ENCODE measurements at places on chromosomes 2 and 18. TPM values are rescaled to one million over a fixed set of nuclear protein-coding genes. Genes with fewer than 3 reads are reported as not detected.

GRCh38 chr2:241777170-241777685 lies 606 bp downstream of the GAL3ST2 start:
- no peaks in the 10 kb centered on the region for H3K27me3 ChIP-seq
- peaks cover 5% of the 10 kb centered on the region for H3K4me1 ChIP-seq
- H3K4me3 ChIP-seq, result no peak overlapping the region
- DNase-seq, result no peak
- no peaks in the 10 kb centered on the region for H3K36me3 ChIP-seq
- H3K27ac ChIP-seq, result no peak overlapping the region

DNA sequence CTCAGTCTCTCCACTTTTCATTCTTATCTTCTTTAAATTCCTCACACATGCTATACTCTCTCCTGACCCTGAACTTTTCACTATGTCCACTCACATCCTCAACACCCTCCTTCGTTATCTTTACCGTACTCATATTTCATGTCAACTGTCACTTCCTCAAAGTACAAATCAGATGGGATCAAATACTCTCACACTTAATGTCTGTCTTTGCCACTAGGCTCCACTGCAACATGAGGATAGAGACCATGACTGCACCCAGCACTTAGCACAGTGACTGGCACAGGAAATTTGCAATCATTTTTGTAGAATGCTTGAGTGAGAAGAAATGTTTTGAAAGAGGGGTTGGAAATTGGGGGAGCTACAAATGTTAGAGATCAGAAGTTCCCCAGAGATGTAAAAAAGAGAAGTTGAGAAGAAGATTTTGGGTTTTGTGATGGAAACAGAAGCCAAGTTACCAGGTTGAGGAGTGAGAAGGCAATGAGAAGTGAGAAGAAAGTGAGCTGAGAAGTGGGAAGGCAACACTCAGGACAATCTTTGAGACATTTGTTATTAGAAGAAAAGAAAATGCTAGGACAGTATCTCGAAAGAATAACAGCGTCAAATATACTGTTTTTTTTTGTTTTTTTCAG lies 87.0 kb downstream of the CCDC141 start:
- DNase-seq, result no peak
- no peak overlapping the region for H3K4me3 ChIP-seq
- H3K27ac ChIP-seq, result no peak overlapping the region
- no peaks in the 10 kb centered on the region for H3K27me3 ChIP-seq
- H3K4me1 ChIP-seq, result no peaks in the 10 kb centered on the region

REG3A gene
- not detected for polyA plus RNA-seq

DNA sequence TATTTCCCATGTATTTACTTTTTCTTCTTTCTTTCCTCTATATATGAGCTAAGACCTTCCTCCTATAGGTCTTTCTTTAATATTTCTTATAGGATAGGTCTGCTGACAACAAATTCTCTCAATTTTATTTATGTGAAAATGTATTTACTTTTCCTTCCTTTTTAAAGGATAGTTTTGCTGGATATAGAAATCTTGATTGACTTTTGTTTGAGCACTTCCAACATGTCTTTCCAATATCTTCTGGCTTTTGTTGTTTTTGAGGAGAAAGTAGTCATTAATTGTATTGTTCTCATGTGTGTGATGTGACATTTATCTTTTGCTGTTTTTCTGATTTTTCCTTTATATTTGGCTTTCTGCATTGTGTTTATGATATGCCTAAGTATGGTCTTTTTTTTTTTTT lies 28.9 kb upstream of the FBLN7 start:
- no peaks in the 10 kb centered on the region for H3K4me1 ChIP-seq
- H3K27me3 ChIP-seq, result no peaks in the 10 kb centered on the region
- DNase-seq, result no peak
- peaks cover 21% of the 10 kb centered on the region for H3K36me3 ChIP-seq
- no peak overlapping the region for H3K4me3 ChIP-seq

TSPYL6 gene
- polyA plus RNA-seq, result not detected

GRCh38 chr2:62216113-62216512 lies 20.2 kb downstream of the B3GNT2 start:
- H3K4me3 ChIP-seq, result no peak overlapping the region
- DNase-seq, result no peak
- no peaks in the 10 kb centered on the region for H3K36me3 ChIP-seq

DNA sequence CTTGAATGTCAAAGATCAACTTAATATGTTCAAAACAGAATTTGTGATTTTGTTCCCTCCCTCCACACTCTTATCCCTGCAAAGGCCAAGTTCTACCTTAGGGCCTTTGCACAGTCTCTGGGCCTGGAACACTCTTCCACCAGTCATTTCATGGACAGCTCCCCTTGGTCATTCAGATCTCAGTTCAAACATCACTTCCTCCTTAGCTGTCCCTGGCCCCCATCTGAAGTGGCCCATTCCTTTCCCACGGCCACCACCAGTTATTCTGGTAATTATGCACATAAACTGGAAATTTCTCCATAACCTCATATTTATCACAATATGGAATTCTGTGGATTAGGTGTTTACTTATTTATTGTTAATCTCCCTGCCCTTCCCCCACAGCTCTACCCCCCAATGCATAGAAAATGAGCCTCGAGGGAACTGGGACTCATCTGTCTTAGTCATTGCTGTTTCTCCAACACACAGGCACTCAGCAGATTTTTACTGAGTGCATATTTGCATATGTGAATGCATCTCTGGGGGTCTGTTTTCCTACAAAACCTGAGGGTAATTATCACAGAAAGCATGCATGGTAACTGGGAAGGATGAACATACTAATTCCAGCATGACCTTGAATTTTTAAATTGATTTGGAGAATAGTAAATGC lies 35.5 kb upstream of the SPTBN1 start:
- no peak overlapping the region for H3K4me3 ChIP-seq
- H3K4me1 ChIP-seq, result no peaks in the 10 kb centered on the region
- no peak overlapping the region for H3K27ac ChIP-seq
- no peaks in the 10 kb centered on the region for H3K36me3 ChIP-seq
- H3K27me3 ChIP-seq, result no peaks in the 10 kb centered on the region

DNA sequence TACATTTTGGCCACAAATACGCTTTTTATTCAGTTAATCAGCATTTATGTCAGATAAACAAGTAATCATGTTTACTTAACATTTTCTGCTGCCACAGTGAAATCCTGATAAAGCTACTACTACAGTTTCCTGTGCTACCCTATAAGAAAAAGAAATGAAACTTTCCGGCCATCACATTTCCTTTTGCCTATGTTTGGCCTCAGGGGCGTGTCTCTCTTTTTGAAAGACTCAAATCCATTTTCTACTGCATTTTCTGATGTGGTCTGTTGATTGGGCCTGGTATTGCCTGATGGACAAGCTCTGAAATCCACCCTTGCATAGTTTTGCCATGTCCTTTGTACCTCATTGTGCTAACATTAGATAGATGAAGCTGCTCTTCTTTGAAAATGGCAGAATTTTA lies 152.6 kb downstream of the AGPS start:
- no peaks in the 10 kb centered on the region for H3K27me3 ChIP-seq
- H3K4me1 ChIP-seq, result no peaks in the 10 kb centered on the region
- no peak for DNase-seq
- no peak overlapping the region for H3K4me3 ChIP-seq
- no peak overlapping the region for H3K27ac ChIP-seq

DNA sequence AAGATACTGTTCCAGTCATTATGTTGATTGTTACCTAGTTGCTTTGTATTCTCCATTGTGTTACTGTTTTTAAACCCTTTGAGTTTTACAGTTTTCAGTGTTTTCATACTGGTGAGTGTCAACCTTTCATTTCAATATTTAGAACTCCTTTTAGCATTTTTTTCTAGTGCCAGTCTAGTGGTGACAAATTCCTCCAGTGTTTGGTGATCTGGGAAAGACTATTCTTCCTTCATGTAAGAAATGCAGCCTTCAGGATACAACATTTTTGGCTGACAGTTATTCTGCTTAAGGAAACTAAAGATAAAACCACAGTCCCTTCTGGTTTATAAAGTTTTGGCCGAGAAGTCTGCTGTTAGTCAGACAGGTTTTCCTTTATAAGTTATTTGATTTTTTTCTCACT lies 143.8 kb downstream of the ETAA1 start:
- no peaks in the 10 kb centered on the region for H3K4me1 ChIP-seq
- no peaks in the 10 kb centered on the region for H3K27me3 ChIP-seq
- no peak overlapping the region for H3K27ac ChIP-seq
- no peaks in the 10 kb centered on the region for H3K36me3 ChIP-seq
- no peak overlapping the region for H3K4me3 ChIP-seq
- no peak for DNase-seq

- H3K27ac ChIP-seq, result no peak overlapping the region
- no peak overlapping the region for H3K4me3 ChIP-seq
- H3K4me1 ChIP-seq, result peaks cover 5% of the 10 kb centered on the region
- H3K36me3 ChIP-seq, result peaks cover 9% of the 10 kb centered on the region
These were observed 30.9 kb downstream of the NOL10 start for GRCh38 chr2:10658914-10659257.

- no peak for DNase-seq
- no peak overlapping the region for H3K27ac ChIP-seq
- H3K36me3 ChIP-seq, result no peaks in the 10 kb centered on the region
These were observed 7.3 kb upstream of the SLC39A10 start for GRCh38 chr2:195649629-195650190.

PKDCC gene
- polyA plus RNA-seq, result not detected

GRCh38 chr18:62988471-62988870 lies 273.1 kb downstream of the PHLPP1 start:
- no peak overlapping the region for H3K27ac ChIP-seq
- no peaks in the 10 kb centered on the region for H3K36me3 ChIP-seq
- no peaks in the 10 kb centered on the region for H3K4me1 ChIP-seq
- no peaks in the 10 kb centered on the region for H3K27me3 ChIP-seq

DNA sequence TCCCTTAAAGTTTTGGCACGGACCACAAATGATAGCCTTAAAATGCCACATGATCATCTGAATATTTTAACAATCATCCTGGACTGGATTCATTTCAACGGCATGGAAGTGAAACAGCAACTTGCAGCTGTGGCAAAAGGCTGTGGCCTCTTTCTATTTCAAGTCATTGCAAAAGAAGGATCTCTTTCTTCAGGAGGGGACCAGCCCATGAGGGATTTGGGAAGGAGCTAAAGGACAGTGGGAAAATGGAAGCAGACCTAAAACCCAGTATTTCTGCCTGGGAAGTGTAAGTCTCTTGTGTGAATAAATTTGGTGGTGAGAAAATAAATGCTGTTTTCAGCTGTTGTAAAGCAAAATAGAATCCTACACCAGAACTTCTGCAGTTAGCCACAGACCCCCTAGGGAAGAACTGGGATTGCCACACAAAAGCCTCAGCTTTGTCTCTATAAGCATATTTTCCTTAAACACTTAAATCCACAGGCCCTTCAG lies 107.3 kb upstream of the ZFP36L2 start:
- H3K27ac ChIP-seq, result no peak overlapping the region
- H3K36me3 ChIP-seq, result peaks cover 14% of the 10 kb centered on the region
- H3K4me3 ChIP-seq, result no peak overlapping the region
- no peaks in the 10 kb centered on the region for H3K4me1 ChIP-seq
- DNase-seq, result no peak

RNF103 gene
- 2.3 TPM for polyA plus RNA-seq

DNA sequence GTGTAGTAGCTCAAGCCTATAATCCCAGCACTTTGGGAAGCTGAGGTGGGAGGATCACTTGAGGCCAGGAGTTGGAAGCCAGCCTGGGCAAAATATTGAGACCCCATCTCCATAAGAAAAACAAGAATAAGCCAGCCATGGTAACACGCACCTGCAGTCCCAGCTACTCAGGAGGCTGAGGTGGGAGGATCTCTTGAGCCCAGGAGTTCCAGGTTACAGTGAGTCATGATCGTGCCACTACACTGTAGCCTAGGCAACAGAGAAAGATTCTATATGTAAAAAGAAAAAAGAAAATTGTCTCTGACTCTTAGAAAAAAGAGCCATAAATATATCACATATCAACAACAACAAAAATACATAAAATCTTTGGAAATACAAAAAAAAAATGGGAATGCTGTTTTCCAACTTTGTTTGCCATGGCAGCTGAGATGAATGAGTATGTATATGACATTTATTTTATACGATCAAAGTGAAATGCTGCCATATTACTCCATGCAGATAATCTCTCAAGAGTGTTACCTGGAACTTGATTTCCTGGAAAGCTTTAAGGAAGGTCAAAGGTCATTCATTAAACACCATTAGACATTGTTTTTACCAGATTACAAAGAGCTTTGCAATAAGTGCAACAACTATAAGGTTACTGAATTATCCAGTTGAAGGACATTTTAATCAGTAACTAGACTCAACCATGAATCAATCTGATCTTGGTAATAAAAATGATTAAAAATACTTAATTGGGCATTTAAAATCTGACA lies 19.7 kb upstream of the DAPL1 start:
- H3K27me3 ChIP-seq, result no peaks in the 10 kb centered on the region
- H3K27ac ChIP-seq, result no peak overlapping the region
- no peak overlapping the region for H3K4me3 ChIP-seq
- DNase-seq, result no peak
- H3K36me3 ChIP-seq, result no peaks in the 10 kb centered on the region
- no peaks in the 10 kb centered on the region for H3K4me1 ChIP-seq

GRCh38 chr2:68807821-68808266 lies 63.4 kb downstream of the BMP10 start:
- no peaks in the 10 kb centered on the region for H3K27me3 ChIP-seq
- peaks cover 91% of the 10 kb centered on the region for H3K36me3 ChIP-seq
- peak overlapping the region; percentile 59 for H3K27ac ChIP-seq
- no peak overlapping the region for H3K4me3 ChIP-seq
- no peak for DNase-seq
- peaks cover 16% of the 10 kb centered on the region for H3K4me1 ChIP-seq

DNA sequence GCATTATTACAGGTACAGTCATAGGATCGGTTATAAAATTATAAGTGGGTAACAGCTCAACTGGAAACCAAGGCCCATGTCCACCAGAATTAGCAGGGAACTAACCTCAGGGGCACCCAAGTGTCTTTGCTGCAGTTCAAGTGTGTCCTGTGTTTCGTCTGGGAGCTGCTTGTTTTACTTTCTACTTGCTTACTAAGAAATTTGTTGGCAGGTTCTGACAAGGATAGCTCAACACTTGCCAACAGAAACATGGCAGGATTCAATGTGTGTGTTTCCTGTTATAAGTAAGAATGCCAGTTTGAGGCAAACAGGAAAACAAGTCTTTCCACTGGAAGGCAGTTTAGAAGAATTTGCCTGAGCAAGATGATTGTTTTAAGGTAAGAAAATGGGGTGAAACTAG lies 104.5 kb downstream of the EPHA4 start:
- no peak overlapping the region for H3K27ac ChIP-seq
- H3K36me3 ChIP-seq, result no peaks in the 10 kb centered on the region
- peaks cover 15% of the 10 kb centered on the region for H3K4me1 ChIP-seq
- no peaks in the 10 kb centered on the region for H3K27me3 ChIP-seq
- no peak for DNase-seq

- no peak overlapping the region for H3K27ac ChIP-seq
- no peak for DNase-seq
- no peaks in the 10 kb centered on the region for H3K27me3 ChIP-seq
- no peaks in the 10 kb centered on the region for H3K36me3 ChIP-seq
- H3K4me3 ChIP-seq, result no peak overlapping the region
These were observed 158.9 kb downstream of the TWIST2 start for GRCh38 chr2:239006622-239007285.

MC2R gene
- polyA plus RNA-seq, result not detected

HOXD12 gene
- not detected for polyA plus RNA-seq
